Esophagus muscularis mucosa (tissue), 4 donors: ENCODE measurements at places on chromosomes 1 and 21. TPM values are rescaled to one million over a fixed set of nuclear protein-coding genes. Genes with fewer than 3 reads are reported as not detected.

The DYNLT5 gene
- total RNA-seq, result 2.1 TPM

The PPM1J gene
- total RNA-seq, result 3.6 TPM

DNA sequence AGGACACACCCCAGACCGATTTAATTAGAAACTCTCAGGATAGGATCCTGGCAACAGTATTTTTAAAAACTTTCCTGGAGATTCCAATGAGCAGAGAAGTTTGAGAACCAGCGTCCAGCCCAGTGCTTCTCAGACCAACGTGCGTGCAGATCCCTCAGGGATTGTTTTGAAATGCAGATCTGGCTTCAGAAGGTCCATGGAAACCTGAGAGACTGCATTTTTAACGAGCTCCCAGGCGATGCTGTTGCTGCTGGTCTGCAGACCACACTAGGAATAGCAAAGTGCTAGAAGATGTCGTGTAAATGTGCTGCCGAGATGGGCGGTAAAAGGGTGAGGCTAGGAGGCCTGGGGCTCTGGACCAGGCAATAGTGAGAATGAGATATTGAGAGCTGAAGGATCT lies 18.4 kb upstream of the CASQ1 start:
- DNase-seq, result no peak

GRCh38 chr1:94716965-94717364 lies 103.2 kb upstream of the SLC44A3 start:
- no peak for DNase-seq

- no peak for DNase-seq
Observed at GRCh38 chr1:62444701-62445100, 7.9 kb downstream of the USP1 start.

- no peak for DNase-seq
Observed at GRCh38 chr21:32578107-32578691, 7.1 kb downstream of the TCP10L start.

GRCh38 chr1:234271243-234271606 lies 102.0 kb upstream of the COA6 start:
- no peak for DNase-seq

- no peak for DNase-seq
Observed at GRCh38 chr1:198212675-198213074, 55.9 kb downstream of the NEK7 start.

DNA sequence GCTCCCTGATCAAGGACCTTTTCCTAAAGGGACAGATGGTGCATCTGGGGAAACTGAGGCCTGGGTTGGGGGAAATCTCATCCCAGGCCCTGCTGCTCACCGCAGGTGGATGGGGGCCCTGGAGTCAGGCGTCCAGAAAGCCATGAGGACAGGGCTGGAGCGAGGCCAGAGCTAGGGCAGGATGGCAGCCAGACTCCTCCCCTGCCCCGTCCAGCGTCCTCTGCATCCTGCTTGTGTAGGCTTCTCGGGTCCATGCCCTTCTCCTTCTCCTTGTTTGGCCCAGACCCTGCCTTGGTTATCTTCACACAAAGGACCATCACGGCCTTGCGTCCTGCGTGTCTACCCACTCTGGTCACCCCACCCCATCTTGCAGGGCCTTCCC lies 43.0 kb downstream of the TRIM11 start:
- DNase-seq, result no peak
